T-helper 9 cell (primary cell): ENCODE measurements at places on chromosomes 3 and 15.

DNA sequence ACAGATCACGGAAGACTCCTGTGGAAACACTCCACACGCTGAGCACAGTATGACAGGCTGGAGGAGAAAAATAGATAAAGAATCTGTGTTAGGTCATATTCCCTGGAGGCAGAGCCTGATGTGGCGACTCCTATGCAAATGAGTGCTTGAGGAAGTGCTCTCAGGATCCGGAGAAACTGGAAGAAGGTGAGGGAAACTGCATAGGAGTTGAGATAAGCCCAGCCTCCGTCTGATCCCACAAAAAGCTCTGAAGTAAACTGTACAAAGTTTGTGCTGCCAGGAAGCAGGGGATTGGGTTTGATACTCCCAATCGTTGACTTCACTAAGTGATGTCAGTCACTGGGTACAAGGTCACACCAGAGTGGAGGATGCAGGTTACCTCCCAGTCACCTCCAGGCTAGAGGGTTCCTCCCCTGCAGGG lies 33.4 kb downstream of the OSBPL10 start:
- no peak for DNase-seq

DNA sequence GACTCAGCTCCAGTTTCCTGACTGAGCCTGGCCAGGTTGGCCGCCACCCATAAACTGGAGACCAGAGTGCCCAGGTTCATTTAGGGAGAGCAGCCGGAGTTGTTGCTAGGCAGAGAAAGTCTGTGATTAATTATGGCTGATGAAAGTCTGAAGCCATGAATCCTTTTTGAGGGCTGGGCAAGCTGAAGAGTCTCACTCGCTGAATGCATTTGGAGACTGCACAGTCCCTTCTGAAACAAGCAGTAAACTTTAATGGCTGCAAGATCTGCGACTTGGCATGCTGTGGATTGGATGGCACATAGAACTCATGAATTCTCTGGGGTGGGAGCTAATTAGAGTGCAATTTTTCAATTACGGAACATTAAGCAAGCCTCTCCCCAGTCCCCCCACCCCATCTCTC lies 282.1 kb downstream of the RPLP1 start:
- no peak for DNase-seq

- no peak for DNase-seq
These were observed 736.7 kb upstream of the DPPA4 start for GRCh38 chr3:110074095-110074494.

- no peak for DNase-seq
These were observed 172.8 kb downstream of the TAFA4 start for GRCh38 chr3:68759526-68760035.

DNA sequence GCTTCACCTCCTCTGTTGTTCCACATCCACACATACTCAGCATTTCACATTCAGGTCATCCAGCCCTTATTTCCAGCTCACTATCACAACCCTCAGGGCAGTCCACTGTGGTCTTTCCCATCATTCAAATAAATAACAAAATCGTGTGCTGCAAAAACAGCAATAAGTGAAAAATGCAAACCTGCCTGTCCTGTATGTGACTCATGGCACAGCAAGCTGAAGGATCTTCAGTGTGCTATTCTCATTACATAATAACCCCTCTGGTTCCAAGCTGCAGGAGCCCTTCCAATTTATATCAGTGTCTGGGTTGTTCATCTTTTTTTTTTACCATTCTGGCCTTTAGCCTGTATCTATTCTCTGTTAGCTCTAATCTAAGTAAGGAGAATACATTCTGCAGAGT lies 185.3 kb upstream of the UBE2E2 start:
- no peak for DNase-seq

- no peak for DNase-seq
These were observed 22.3 kb upstream of the BMF start for GRCh38 chr15:40130799-40131502.

DNA sequence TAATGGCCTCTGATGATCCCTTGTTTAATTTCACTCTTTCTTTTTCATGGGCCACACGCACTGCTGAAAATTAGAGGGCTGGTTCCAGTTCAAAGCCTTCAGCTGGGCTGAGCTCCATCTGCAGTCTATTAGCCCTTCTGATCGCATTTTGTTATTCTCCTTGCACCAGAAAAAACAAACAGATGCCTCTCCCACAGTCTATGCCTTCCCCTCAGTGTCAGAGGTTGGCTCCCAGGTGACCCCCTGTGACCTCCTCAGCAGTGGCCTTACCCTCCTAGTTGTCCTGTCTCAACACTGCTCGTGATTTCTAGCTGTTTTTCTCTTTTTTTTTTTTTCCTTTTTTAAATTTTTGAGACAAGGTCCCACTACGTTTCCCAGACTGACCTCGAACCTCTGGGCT lies 77.1 kb upstream of the PRTG start:
- DNase-seq: no peak

GRCh38 chr3:50266017-50266416 lies 2.9 kb upstream of the SEMA3B start:
- no peak for DNase-seq

DNA sequence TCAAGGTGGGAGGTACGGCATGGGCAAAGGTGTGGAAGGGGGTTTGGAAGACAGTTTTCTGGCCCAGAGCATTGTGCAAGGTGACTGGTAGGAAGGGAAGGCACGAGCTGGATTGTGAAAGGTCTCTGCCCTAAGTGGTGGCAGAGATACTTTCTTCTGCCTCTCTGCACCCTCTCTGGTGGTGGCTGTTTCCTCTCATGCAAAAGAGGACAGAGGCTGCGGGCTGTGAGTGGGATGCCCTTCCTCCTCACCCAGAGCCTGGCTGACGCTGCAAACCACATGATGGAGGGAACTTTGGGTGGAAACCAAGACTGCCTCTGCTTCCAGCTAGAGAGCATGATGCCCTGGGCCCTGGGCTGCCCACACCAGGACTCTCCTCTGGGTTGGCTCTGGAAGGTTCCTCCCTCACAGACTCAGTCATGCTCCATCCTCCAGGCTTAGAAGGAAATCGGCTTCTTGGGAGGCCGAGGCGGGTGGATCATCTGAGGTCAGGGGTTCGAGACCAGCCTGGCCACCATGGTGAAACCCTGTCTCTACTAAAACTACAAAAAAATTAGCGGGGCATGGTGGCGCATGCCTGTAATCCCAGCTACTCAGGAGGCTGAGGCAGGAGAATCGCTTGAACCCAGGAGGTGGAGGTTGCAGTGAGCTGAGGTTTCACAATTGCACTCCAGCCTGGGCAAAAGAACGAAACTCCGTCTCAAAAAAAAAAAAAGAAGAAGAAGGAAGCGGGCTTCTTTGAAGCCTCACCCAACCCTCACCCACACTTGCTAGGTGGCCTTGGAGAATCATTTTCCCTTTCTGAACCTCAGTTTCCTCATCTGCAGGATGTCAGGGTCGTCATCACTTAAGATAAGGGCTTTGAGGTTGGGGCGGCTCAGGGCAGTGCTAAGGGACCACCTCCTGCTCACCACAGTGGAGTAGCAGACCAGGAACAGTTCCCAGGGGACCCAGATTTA lies 8.3 kb downstream of the PSTPIP1 start:
- DNase-seq: peak; percentile 58

- DNase-seq: no peak
These were observed 215.1 kb upstream of the CNTN4 start for GRCh38 chr3:1883534-1883933.

DNA sequence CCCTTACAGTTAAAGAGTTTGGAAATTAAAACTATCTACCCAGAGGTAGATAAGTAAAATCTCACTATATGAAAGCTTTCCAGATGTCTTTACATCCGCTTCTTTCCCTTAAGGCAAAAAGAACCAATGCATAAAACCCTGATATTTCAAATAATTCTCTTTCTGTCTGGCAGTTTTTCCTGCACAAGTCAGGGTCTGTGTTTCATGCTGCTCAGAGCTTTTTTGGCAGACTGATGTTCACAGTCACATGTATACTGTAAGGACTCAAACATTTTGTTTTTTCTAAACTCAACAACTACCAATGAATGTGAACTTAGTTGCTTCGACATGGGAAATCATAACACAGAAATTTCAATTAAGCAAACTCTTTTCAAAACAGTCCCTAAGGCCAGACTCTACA lies 988.4 kb downstream of the EPHA3 start:
- no peak for DNase-seq

DNA sequence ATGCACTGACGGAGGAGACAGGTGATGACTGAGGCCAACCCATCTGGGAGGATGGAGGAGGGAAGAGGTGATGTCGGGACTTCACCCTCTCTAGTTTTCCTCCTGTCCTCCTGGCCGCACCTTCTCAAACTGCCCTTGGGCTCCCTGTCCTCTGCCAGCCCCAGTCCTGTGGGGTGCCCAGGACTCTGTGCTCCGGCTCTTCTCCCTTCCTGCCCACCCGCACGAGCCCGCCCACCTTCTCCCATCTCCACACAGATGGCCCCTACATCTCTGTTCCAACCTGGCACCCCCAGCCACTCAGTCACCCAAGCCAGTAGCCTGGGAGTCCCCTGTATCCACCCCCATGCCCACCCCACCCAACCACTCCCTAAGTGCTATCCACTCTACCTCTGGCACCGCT lies 206.7 kb upstream of the LINGO1 start:
- DNase-seq: no peak

- no peak for DNase-seq
These were observed 125.3 kb upstream of the BCL6 start for GRCh38 chr3:187870360-187871203.

DNA sequence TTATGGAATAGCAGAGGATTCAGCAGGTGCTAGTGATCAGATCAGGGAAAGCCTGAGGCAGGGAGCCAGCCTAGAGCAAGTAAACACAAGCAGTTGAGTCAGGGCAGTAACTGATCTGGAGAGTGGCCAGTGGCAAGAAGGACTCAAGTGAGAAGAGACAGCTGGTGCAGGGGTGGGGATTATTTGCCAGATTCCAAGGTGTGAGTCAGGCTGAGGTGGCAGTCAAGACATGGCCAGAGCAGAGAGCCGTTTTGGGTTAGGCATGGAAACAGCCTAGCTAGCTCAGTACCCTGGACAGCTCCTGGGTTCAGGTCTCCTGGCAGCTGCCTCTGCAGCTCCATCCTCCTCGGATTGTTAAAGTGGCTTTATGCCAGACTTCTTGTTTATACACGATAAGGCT lies 281.9 kb upstream of the ONECUT1 start:
- no peak for DNase-seq

DNA sequence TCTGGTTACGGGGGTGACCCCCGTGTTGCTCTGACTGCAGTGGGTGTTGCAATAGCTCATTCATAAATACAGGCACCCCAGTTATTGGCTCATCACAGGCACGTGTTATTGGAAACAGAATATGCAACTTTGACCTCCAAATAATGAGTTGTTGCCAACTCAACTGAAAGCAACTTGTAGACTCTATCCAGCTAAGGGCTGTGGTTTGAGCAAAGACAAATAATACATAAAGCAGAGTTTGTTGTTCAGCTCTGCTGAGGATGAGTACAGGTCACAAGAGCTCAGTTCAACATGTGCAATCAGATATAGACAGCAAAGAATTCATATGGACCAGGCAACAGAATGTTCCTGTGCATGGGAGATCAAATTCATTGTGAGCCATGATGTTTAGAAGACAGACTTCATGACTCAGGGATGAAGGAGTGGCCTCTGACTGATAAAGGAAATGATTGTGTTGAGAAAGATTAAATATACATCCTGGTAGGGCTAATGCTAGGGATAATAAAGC lies 87.6 kb upstream of the LRIG1 start:
- no peak for DNase-seq

GRCh38 chr15:25670025-25670554 lies 193.0 kb downstream of the ATP10A start:
- DNase-seq: no peak

GRCh38 chr3:66297900-66298299 lies 77.1 kb downstream of the SLC25A26 start:
- no peak for DNase-seq

GRCh38 chr3:31014317-31015040 lies 120.0 kb upstream of the GADL1 start:
- no peak for DNase-seq

- no peak for DNase-seq
These were observed 15.1 kb downstream of the PLSCR5 start for GRCh38 chr3:146589899-146590508.

- DNase-seq: no peak
These were observed 14.5 kb downstream of the GOLIM4 start for GRCh38 chr3:168081171-168081771.

DNA sequence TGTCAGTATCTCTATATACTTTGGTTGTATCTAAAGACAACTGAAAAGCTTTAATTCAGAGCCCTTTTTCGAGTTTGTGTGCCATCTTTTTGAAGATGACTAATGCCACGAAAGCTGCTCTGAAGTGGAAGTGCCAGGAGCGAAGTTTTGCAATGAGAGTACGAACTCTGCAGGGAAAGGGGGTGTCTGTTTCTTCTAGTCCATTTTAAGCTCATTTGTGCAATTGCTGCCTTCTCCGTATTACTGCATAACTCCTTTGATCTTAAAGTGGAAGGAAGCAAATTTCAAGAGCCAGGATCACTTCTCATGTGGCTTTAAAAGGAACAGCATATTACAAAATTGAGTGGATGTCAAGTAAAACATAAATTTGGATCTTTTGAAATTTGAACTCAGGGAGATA lies 245.3 kb downstream of the FEZF2 start:
- no peak for DNase-seq

DNA sequence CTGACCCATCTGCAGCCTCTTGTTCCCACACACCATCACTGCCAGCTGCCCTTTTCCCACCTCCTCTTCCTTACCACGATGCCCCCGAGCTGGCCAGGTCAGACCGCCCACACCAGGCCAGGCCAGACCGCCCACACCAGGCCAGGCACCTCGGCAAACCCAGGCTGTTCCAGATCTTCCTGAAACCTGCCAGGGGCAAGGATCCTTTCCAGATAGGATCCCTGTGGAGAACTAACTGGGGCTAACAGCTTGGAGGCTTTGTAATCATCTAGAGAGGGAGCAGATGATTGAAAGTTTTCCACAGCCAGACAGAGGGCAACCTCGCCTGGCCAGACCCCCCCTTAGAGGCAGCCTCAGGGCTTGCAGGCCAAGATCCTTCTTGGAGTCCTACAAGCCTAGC lies 287.3 kb upstream of the TLE3 start:
- DNase-seq: no peak

- DNase-seq: no peak
These were observed 23.9 kb downstream of the CHDH start for GRCh38 chr3:53822331-53822741.
